ENCODE measurements at places on chromosomes 2 and 18. TPM values are rescaled to one million over a fixed set of nuclear protein-coding genes. Genes with fewer than 3 reads are reported as not detected.

GRCh38 chr2:126639276-126639675, 16.7 kb upstream of the GYPC start:
- no peak for DNase-seq

DNA sequence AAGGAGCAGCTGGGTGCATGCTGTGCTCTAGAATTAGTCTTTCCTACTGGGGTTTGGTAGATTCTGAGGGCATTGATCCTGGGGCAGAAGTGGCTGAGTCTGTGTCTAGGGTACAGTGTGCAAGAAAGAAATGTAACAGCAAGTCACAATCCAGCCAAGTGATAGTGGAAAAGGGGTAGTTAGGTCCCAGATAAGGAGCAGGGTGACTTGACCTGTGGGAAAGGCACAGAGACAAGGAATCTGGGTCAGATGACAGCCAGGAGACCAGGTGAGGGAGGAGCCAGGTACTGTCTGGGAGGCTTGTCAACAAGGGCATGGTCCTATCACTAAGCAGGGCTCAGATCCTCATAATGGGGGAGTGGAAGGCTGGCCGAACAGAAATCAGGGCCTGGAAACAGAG, 8.1 kb downstream of the IL37 start:
- DNase-seq, result no peak

ADAM17 gene
- total RNA-seq, result 29.9 TPM

ZNF24 gene
- 14.5 TPM for total RNA-seq

- no peak for DNase-seq
These were observed 711 bp downstream of the GPR17 start for GRCh38 chr2:127646487-127647241.

ZNF521 gene
- 169 TPM for total RNA-seq

DNA sequence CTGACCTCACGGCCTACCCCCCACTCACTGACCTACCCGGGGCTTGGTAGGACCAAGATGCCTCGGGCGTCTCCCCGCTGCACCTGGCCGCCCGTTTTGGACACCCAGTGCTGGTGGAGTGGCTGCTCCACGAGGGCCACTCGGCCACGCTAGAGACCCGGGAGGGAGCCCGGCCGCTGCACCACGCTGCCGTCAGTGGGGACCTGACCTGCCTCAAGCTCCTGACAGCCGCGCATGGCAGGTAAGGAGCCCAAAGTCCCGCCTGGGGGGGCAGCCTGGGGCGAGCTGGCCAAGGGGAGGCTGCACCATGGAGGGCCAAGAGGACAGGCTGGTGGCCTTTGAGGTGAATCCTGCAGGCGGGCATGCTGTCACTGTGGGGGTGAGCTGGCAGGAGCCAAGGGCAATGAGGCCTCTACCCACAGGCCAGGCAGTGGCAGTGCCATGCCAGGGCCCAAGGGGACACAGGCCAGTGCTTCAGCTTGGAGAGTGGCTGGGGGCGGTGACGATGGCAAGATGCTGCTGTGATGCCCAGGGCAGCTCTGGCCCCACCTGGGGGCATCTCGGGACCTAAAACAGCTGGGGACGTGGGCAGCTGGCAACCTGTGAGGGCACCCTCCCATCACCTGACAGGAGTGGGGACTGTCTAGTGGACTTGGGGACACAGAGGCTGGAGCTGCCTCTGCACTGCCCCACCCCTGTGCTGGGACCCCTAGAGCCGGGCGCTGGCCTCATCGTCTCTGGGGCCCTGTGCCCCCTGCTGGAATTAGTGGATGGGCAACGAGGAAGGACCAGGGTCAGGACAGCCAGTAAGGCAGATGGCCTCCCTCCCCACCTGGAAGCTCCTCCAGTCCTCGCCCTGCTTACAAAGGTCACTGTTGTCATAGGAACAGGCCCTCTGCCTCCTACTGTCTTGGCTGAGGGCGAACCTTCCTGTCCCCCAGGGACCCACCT, 2.0 kb downstream of the ESPNL start:
- no peak for DNase-seq

ALPG gene
- total RNA-seq, result under 0.01 TPM

- no peak for DNase-seq
These were observed 52.8 kb upstream of the PMAIP1 start for GRCh38 chr18:59846814-59847490.

IL18RAP gene
- 0.27 TPM for total RNA-seq

DNA sequence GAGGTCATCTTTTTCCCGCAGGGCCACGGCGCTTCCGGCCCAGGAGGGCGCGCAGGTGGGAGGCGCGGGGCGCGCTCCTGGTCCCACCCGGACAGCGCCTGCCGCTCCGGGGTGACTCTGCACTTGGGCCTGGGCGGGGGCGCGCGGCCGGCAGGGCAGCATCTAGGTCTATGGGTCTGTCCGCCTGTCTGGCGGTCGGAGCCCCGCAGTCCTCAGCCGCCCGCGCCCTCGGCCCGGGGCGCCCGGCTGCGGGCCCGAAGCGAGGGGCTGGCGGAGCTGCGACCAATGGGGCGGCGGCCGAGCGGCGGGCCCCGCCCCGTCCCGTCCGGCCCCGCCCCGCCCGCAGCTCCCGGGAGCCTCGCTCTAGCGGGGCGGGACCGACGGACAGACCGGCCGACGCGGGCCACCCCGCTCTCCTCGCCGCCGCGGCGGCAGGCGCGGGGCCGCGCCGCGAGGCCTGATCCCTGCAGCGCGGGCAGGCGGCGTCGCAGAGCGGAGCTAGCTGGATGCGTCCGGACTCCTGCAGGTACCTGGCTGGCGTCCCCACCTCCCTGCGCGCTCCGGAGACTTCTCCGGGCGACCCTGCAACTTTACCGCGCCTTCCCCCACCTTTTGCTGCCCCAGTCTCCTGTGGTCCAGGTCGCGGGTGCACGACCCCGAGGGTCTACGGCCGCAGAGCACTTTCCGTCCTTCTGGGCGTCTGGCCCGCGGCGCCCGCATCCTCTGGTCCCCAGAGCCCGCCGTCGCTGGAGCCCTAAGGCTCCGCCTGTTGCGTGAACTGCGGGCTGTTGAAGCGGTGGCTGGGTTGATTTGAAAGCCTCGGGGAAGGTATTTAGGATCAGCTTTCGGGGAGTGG, at the start of gene KCNS3:
Gene KCNS3 (plus strand): TSS at position 387 of the 856 bp plus-strand sequence. CDS start 52,342 bp downstream, outside the sequence.
- no peak for DNase-seq

- no peak for DNase-seq
These were observed 654.6 kb upstream of the LINC00305 start for GRCh38 chr18:64803471-64803870.

DYNAP gene
- not detected for total RNA-seq

DNA sequence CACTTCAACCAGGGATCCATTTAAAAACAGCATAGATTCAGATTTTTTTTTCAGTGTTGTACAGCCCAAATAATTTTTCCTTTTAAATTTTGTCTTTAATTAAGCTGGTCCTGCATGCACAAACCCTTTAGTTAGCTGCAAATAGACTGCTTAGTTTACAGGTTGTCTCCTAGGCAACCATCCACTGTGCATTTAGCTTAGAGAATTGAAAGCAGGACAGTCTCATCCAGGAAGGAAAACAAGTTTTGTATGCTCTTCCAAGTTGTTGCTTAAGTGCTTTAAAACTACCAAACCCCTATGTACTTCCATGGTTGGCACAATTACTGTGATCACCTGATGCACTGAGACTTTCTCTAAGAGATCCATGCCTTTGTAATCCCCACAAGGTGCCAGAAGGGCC, at the start of gene MAP3K19:
Gene MAP3K19 (minus strand): TSS at position 148 of the 400 bp plus-strand sequence. CDS start 22,800 bp downstream, outside the sequence.
- DNase-seq, result no peak

DNA sequence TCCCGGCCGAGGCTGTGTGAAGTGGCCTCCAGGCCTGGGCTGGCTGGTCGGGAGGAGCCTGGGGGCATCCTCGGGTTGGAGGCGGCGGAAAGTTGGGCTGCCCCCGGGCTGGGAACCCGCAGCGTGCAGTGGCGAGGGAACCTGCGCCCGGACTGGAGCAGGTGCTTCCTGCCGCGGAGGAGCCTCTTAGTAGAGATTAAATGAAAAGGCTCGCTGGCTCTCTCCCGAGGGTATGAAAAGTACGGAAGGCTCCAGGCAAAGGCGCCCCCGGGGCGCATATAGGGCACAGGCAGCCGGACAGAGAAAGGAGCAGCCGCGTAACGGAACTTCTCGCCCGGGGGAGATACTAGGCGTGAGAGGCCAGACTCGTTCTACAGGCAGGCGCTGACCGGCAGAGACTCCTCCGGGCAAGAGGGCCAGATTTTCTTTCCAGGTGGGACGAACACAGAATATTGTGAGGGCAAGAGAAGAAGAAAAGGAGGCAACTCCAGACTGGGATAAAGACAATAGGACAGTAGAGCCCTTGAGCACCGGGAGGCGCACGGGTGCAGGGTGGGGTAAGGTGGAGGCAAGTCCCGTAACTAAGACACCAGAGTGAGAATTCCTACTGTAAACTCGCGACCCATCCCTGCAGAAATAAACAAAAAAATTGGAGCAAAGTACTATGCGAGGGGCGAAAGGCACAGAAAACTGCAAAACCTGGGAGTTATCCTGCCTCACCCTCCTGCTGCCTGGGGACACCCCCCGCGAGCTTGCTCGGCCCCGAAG, 816 bp downstream of the CDH2 start:
- DNase-seq, result peak; percentile 65

ZSCAN30 gene
- 14.8 TPM for total RNA-seq

GRCh38 chr2:45439788-45440773, 171.0 kb downstream of the SRBD1 start:
- DNase-seq, result no peak

BIN1 gene
- 66.0 TPM for total RNA-seq

BABAM2 gene
- total RNA-seq, result 26.9 TPM

DNA sequence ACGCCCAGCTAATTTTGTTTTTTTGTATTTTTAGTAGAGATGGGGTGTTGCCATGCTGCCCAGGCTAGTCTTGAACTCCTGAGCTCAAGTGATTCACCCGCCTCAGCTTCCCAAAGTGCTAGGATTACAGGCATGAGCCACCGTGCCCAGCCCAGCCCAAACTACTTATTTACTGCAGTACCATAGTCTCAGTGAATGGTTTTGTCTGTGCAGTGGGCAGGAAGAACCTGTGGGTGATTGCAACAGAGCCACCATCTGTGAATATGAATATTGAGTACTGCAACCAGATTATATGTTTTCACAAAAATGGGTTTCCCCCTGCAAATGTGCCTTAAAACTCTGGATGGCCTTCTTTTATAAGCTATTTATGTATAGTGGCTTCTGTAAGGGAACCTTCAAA, 9.1 kb downstream of the MPPE1 start:
- no peak for DNase-seq

RNASEH1 gene
- 10.8 TPM for total RNA-seq

GRCh38 chr2:138421315-138421970, 80.1 kb upstream of the SPOPL start:
- DNase-seq, result no peak

DNA sequence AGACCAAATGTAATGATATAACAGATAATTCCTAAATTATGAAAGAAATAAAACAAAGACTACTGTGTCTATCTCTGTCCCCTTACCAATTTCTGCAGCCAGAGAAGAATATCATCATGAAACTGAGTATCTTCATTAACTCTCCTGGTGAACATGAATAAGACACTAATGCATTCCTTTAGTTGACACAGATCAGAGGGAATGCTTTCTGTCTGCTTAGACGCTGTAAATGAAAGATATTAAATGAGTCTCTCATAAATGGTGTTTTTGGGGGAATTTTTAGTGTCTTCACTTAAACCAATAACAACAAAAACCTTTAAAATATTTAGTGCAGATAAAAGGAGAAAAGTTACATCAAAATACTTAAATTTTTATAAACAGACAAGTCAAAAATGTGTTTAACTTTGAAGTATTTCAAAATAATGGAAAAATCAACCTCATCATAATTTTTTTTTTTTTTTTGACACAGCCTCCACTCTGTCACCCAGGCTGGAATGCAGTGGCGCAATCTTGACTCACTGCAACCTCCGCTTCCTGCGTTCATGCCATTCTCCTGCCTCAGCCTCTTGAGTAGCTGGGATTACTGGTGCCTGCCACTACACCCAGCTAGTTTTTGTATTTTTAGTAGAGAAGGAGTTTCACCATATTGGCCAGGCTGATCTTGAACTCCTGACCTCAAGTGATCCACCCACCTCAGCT, 16.0 kb downstream of the EPG5 start:
- DNase-seq, result no peak

SLC9A4 gene
- not detected for total RNA-seq

ATIC gene
- total RNA-seq, result 19.1 TPM

- no peak for DNase-seq
These were observed 56.6 kb downstream of the SP100 start for GRCh38 chr2:230472621-230473018.

IL36G gene
- not detected for total RNA-seq

GRCh38 chr2:10473121-10473756, 25.1 kb upstream of the ODC1 start:
- DNase-seq, result no peak

GRCh38 chr2:8999797-9000196, 3.7 kb downstream of the MBOAT2 start:
- no peak for DNase-seq

- no peak for DNase-seq
These were observed 114.6 kb downstream of the INHBB start for GRCh38 chr2:120460511-120460910.

GRCh38 chr2:146079216-146079615, 1559.3 kb upstream of the ZEB2 start:
- DNase-seq, result no peak

GKN2 gene
- total RNA-seq, result not detected

FABP1 gene
- not detected for total RNA-seq

DNA sequence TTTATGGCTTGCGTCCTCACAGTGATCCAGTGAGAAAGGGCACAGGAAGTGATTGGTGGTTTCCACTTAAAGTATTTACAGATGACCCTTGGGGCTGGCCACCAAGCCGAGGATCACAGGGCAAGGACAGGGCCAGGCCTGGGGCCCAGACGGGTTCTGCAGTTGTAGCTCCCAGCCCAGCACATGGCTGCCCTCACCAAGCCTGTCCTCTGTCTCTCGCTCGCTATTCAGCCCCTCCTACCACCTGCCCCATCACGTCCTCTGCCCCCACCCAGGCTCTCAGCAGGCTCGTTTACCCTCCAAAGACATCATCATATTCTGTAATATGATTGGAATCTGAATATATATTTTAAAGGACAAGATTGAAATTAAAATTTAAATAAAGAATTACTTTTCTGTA, 246.0 kb downstream of the KLHL29 start:
- no peak for DNase-seq

TMEM163 gene
- 17.2 TPM for total RNA-seq

GRCh38 chr2:42962508-42962953, 170.1 kb upstream of the HAAO start:
- DNase-seq, result no peak

DNA sequence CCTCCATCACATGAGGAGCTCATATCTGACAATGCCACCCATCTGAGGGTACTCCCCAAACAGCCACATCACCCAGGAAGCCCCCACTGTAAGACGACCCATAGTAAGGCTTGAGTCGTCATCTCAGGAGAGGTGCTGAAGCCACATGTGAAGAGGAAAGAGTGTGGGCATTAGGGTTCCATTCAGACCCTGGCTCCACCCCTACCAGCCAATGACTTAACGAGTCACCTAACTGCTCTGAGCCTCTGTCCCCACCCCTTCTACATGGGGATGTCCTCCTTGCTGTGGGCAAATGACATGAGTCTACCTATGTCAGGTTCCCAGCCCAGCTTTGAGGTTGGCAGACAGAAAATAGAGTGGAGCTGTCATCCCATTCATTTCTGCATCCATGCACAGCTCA, 46.3 kb downstream of the C1QL2 start:
- no peak for DNase-seq

PLA2R1 gene
- total RNA-seq, result 2.4 TPM
